Karpas-422 (cell line): ENCODE measurements at places on chromosomes 7 and 10.

DNA sequence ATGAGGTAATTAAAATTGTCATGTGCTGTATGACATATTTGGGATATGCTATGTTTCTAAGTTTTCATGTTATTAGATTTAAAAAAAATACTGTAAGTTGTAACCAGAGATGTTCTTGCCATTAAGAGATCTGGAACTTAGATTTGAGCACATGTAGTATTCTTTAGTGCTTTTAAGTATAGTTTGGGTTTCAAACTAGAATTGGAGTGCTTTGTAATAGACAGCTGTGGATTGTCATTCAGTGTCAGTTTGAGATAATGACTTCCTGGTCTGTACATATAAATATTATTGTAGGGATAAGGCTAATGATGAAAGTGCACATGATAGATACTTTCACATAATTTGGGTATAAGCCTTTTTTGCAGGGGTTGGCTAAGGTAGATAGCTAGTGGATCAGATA, 936.2 kb downstream of the CNTNAP2 start:
- no peaks in the 10 kb centered on the region for H3K36me3 ChIP-seq
- H3K4me1 ChIP-seq = no peaks in the 10 kb centered on the region
- no peak overlapping the region for H3K4me3 ChIP-seq
- DNase-seq = no peak
- no peak overlapping the region for H3K27ac ChIP-seq
- no peaks in the 10 kb centered on the region for H3K27me3 ChIP-seq

GRCh38 chr7:27101171-27101956, 1.1 kb downstream of the HOXA2 start:
- no peak for DNase-seq
- H3K27ac ChIP-seq = no peak overlapping the region
- no peaks in the 10 kb centered on the region for H3K36me3 ChIP-seq
- H3K4me1 ChIP-seq = peaks cover 11% of the 10 kb centered on the region

DNA sequence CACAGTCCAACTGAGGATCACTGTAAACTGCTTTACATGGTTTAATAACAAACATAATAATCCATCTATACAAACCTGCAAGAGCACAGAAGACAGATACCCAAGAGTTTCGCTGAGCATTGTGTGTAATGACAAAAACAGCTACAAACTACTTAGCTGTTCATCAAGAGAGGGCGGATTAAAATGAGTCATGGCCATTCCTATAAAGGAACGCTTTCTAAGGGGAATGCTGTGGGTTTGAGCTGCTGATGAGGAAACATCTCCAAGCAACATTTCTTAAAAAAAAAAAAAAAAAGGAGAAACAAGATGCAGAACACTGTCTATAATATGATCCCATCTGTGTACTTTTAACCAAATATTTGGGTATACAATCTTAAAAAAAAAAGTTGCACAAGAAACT, 33.8 kb downstream of the VOPP1 start:
- no peak overlapping the region for H3K4me3 ChIP-seq
- peaks cover 23% of the 10 kb centered on the region for H3K4me1 ChIP-seq
- H3K27ac ChIP-seq = no peak overlapping the region
- DNase-seq = no peak

DNA sequence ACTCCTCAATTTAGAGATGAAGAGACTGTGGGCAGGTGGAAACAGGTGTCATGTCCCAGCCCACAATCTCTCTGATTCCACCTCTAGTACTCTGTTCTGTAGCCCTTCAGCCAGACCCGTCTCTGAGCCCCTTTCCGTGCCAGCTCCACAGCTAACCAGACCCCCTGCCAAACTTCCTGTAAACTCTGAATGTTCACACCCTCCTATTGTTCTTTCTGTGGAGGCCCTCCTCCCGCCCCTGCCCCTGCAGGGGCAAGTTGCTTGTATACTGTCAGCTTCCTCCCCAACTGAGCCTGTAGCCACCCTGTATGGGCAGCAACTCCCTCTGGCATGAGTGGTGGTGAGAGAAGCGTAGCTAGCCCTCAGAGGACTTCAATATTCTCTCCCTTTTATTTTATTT, 520.7 kb downstream of the SORCS3 start:
- no peak overlapping the region for H3K4me3 ChIP-seq
- H3K36me3 ChIP-seq = no peaks in the 10 kb centered on the region
- no peak for DNase-seq
- H3K27ac ChIP-seq = no peak overlapping the region
- H3K4me1 ChIP-seq = no peaks in the 10 kb centered on the region

DNA sequence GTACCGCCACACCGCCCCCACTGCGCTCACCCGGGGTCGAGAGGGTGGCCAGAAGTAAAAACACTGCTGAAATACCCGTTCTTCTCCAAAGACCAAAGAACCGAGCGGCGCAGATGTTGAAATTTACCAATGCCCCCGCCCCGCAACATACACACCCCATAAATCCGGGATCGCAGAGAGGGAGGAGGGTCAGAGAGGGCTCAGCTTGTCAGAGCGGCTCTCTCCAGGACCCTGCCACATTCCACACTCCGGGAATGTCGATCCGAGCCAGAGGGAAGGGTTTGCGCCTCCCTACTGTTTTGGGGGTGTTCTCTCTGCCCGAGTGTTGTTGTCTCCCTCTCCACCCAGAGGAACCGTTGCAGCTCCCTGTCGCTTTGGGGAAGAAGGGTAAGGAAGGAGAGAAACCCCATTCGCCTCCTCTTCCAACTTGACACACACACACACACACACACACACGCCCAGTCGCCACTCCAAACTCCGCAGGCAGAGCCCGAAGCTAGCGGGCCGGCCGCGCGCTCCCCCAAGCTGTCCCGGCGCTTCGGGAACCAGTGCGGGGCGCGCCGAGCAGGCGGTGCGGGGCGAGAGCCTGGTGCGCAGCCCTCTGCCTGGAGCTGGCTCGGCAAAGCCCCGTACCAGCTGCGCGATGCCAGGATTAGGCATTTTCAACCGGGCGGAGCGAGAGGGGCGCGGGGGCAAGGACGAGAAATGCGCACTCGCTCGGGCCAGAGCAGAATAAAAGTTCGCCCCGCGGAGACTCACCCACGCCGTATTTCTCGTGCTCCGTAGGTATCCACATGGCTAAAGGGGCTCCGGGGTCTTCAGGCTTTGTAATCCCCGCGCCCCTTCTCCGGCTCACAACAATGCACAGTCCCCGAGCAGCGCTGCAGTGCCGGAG, 609 bp downstream of the DOCK4 start:
- no peak overlapping the region for H3K27ac ChIP-seq
- peak overlapping the region; percentile 98 for H3K4me3 ChIP-seq
- H3K27me3 ChIP-seq = no peaks in the 10 kb centered on the region; the same call in 1 of the 2 replicates

GRCh38 chr10:119211176-119211575, 3.8 kb downstream of the GRK5 start:
- no peak overlapping the region for H3K27ac ChIP-seq
- no peaks in the 10 kb centered on the region for H3K27me3 ChIP-seq
- H3K36me3 ChIP-seq = no peaks in the 10 kb centered on the region
- peaks cover 39% of the 10 kb centered on the region for H3K4me1 ChIP-seq
- no peak for DNase-seq
- H3K4me3 ChIP-seq = no peak overlapping the region

GRCh38 chr10:28089467-28089866, 90.6 kb upstream of the ODAD2 start:
- no peaks in the 10 kb centered on the region for H3K27me3 ChIP-seq
- no peak for DNase-seq
- no peak overlapping the region for H3K27ac ChIP-seq
- H3K4me3 ChIP-seq = no peak overlapping the region

DNA sequence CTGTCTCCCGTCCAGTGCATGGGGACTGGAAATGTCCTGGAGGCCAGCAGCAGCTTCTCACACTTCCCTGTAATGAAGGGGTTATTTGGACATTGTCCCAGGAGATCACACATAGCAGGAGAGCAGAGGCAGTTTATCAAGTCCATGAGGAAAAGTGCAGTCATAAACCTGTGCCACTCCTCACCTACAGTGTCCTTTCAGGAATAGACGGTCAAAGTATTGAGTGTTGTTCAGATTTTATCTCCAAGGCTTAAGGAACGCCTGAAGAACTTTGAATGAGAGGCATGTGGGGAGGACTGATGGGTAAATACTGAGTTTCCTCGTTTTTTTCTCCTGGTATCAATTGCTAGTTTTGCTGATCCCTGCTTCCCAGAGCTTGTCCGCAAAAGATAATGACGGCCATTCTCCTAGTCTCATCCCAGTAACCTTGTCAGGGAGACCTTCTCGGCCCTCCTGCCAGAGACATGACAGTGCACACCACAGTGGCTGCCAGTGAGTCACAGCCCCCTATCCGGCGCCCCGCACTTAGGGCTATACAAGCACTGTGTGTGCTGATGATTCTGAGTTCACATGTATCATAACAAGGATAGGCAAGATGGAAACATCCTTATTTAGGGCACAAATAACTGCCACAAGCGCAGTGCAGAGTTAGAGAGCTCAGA, 495.5 kb upstream of the MGMT start:
- H3K4me1 ChIP-seq = no peaks in the 10 kb centered on the region
- no peak overlapping the region for H3K27ac ChIP-seq
- no peaks in the 10 kb centered on the region for H3K36me3 ChIP-seq
